ENCODE measurements at places on chromosomes 1 and 21.

GRCh38 chr1:7470904-7471638 lies 300.0 kb upstream of the VAMP3 start:
- DNase-seq, result no peak

- no peak for DNase-seq
Measured at GRCh38 chr1:174397261-174397660, 50.5 kb upstream of the GPR52 start.

DNA sequence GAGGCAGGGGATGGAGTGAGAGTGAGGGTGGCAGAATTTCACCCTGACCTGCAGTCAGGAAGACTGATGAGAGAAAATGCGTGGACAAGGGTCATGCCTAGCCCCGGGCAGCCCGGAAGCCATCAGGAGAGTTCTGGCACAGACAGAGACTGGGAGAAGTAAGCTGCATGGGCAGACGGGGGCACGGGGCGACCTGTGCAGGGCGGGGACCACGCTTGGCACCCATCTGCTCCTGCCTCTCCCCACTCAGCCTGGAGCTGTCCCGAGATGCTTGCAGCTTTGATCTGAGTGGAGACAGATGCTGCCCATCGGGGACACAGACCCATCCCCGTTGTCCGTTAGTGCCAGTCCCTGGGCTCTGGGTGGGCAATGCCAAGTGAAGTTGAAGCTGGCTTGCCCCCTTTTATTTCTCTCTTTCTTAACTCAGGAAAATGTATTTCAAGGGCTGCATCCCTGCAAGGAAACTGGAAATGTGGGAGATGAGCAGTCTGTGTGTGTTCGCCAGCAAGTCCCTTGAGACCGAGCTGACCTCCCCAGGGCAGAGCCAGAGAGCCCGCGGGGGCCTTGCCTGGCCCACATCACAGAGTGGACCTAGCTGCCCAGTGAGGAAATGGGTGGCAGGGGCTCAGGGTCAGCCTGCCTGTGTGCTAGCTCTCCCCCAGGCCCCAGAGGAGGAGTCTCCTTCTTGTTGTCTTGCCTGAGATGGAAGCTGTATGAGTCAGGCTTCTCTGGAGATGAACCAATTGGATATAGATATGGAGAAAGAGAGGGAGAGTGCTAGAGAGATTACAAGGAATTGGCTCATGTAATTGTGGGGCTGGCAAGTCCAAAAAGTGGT lies 121.3 kb upstream of the C1orf174 start:
- peak; percentile 41 for DNase-seq

- DNase-seq, result no peak
Measured at GRCh38 chr1:29711582-29712283, 475.4 kb downstream of the PTPRU start.

DNA sequence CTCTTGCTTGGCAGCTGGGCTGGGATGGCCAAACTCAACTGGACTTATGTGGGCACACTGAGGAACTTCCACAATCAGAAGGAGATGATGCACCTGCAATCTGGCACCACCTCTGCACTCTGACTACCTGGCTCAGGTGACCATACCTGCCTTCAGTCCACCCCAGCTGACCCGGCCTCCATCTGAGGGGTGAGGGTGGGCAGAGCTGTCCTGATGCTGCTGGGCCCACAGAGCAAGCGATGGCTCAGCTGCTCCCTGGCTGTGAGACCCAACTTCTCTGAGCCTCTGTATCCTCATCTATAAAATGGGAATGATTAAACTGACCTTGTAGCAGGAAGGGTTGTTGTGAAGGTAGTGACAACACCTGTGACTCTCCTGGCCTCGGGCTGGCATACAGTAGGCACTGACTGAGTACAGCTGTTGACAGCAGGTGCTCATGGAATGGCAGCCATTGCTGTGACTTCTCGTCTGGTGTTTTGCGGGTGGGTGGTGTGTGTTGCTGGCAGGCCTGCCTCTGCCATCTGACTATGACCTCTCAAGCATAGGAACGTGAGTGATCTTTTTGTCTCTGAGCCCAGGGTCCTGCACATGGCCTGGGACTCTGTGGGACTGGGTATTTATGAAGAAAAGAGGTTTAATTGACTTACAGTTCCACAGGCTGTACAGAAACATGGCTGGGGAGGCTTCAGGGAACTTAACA lies 438.5 kb downstream of the PTPRU start:
- peak; percentile 32 for DNase-seq

DNA sequence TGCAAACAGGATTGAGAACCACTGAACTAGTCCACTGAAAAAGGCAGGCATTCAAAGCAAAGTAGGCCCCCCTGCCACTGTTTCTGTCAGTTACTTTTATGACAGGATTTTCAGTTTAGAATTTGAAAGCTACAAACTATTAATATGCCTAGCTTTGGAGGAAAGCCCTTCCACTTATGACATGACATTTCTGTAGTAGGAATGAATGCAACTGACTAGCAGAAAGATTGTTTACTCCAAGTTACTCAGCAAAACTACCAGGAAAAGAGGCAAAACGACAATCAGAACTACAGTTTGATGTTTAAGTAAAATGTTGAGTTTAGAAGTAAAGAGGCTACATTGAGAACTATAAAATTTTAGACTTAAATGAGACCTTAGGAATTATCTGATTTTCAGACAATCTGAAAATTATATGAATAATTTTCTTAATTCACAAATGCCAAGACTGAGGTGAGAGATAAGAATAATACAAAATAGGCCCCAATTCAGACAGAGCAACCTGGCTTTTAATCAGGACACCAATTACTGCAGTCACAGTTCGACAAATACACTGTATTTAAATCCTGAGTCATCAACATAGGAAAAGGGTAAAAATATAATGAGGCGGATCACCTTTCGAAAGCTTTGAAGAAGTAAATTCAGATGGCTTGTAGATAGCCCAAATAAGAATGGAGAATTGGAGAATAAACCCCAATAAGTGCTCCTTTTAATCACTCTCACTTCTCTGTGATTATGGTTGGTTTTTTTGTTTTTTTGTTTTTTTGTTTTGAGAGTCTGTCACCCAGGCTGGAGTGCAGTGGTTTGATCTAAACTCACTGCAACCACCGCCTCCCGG lies 2.2 kb downstream of the PRKAB2 start:
- DNase-seq, result no peak

- no peak for DNase-seq
Measured at GRCh38 chr1:81264976-81265375, 535.8 kb upstream of the ADGRL2 start.

DNA sequence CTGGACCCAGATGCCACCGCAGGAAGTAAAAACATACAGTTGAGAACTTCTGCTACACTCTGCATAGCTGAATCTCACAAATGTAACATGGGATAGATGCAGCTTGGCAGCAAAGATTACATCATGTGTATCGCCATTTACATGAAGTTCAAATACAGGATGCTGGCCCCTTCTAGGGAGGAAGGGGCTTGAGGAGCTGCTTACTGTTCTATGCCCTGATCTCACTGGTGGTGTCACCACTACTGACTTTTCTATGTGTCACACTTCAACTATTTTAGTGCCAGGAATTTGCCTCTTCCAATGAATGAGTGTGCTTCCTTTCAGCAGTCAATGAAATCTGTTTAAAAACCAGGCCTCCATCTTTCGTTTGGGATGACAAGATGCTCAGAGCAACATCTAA lies 31.1 kb downstream of the MRAP start:
- no peak for DNase-seq

GRCh38 chr1:66271216-66271903 lies 262.6 kb upstream of the SGIP1 start:
- no peak for DNase-seq

DNA sequence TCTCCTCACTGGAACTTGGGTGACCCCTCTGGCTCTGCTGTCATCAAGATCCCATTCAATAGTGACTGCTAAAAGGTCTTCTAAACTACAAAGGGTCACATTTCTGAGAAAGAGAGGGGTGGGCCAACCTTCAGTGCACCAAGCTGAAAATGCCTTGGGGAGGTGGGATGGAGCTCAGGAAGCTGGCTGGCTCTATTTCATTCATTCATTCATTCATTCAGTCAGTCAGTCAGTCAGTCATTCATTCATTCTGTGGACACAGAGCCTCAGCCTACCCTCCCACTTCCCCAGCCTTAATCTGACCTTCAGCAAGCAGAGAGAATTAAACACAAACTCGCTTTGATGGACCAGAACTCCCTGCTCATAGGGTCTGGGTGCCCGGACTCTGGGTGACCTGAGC lies 11.7 kb downstream of the RUNX3 start:
- DNase-seq, result no peak

DNA sequence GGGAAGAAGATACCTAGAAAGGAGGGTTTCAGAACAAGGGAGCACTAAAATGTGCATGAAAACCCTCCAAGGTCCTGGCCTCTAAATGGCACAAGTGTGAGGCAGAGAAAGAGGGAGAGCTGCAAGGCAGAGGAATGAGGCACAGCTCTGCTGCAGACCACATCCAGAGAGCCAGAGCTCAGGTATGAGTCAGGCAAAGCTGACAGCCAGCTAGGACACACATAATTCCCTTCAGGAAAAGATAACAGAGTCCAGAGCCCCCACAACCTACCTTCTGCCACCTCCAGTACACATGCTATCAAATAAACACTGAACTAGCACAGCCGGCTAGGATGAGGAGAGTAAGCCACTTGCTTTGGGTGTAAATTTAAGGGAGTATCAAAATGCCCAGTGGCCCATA lies 62.2 kb downstream of the HSF2BP start:
- DNase-seq, result no peak

DNA sequence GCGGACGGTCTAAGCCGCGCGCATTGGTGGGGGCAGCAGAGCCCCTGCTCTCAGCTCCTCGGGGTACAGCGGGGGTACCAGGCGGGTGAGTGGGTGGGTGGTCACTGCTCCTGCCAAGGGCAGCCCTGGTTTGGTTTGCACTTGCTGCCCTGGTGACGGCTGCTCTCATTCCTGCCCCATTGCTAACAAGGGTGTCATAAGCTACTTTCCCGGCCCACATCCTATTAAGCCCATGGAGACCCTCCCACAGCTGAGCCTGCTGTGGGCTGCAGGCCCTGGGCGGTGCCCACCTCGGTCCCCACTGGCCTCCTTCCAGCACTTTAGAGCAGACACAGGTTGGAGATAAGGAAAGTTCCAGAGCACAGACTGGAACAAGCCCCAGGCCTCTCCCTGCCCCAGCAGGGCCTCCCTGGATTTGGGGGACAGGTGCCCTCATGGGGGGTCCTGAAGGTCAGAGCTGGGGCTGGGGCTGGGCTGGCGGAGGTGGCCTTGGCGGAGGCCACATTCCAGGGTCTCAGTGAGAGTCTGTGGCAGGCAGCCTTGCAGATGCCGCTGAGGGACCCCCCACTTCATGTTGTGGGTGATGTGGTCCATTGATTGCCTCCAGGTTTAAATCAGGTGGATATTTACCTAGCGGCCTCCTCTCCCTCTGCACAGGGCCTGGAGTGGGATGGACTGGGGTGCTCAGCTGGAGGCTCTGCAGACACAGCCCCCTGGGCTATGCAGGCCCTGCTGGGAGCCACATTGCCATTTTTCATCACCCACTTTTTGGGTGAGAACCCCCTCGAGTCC lies 27.0 kb downstream of the COL18A1 start:
- DNase-seq, result no peak

DNA sequence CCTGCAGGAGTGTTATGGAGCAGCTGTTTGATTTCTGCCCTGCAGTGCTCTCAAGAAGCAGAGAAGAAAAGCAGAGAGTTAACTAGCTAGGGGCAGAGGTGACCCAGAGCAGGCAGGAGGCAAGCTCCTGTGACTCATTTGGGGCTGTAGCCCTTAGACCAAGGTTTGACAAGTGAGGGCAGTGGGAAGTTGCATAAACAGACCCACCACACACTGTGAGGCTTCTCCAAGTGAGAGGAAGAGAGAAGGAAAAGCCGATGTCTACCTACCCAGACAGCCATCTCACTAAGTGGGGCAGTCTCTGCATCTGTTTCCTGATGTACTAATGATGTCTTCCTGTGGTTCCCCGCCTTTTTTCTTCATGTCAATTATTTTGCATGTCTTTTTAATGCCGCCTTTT lies 159.9 kb upstream of the NR5A2 start:
- no peak for DNase-seq

- DNase-seq, result no peak
Measured at GRCh38 chr1:52752484-52752826, 26.2 kb downstream of the ZYG11B start.

DNA sequence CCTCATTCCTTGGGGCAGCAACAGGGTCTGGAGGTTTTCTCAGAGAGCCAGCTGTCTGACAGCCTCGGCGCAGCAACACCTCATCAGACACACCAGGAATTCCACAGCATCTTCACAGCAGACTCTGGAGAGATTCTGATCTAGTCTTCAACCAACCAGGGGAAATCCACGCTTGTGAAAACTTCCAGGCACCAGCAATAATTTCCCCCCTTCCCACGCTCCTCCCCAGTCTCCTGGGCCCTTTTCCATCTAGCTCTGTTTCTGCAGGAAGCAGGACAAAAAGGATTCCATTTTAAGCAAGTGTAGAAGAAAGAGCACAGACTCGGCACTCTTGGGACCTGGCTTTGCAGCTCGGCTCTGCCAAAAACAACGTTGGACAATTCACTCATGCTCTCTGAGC lies 44.3 kb upstream of the CAPZB start:
- no peak for DNase-seq
